ENCODE measurements at places on chromosomes 13 and 19. TPM values are rescaled to one million over a fixed set of nuclear protein-coding genes. Genes with fewer than 3 reads are reported as not detected.

DNA sequence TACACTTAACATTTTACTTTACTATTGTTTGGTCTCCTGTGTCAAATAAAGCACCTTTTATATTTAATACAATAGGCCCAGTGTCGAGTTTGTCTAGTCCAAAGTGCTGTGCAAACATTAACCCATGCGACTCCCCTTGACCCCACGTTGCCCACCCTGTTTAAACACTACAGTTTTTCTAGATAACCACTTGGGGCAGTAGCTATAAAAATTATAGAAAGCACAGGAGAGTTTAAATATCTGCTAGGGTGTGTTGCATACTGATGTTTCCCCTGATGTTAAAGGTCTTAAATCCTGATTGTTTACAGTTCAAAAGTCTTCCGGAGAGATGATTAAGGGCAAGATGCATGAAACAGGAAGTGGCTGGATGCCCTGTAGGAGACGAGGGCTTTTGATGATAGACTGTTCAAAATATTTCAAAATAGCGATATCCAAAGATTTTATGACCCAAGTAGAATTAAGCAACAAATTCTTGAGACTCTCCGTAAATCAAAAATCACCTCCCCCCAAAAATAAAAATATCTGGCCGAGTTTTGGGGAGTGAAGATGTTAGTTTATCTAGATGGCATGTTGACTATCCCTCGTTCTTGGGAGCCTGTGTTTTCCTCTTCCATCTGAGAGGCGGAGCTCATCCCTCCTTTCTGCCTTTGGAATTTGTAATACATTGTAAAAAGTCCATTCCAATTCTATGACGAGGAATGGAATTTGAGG lies 167.1 kb downstream of the FGF9 start:
- no peak for DNase-seq
- no peaks in the 10 kb centered on the region for H3K4me1 ChIP-seq
- no peaks in the 10 kb centered on the region for H3K36me3 ChIP-seq
- H3K27me3 ChIP-seq, result no peaks in the 10 kb centered on the region

The CDX2 gene
- total RNA-seq, result not detected

The OR10H5 gene
- total RNA-seq, result not detected

The STXBP2 gene
- 46.4 TPM for total RNA-seq
